ENCODE measurements at places on chromosomes 4 and X. TPM values are rescaled to one million over a fixed set of nuclear protein-coding genes. Genes with fewer than 3 reads are reported as not detected.
A peak's percentile ranks its signal among the peaks of the same experiment; 100 is the strongest.

DNA sequence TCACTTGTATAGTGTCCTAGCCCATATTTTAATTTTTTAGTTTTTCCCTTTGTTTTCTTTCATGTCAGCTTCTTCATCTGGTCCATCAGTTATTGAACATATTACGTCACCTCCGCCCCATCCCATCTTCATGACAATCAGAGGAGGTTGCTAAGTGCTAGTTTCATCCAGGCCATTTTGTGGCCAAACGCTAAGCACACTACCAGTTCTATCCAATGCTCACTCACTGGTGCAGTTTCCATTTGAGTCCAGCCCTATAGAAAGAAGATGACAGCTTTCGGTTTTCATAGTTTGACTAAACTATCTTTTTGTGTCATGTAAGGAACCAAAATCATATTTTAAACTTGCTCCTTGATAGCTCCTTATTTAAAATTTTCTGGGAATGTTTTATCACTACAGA, 304.2 kb downstream of the TENM3 start:
- no peak for DNase-seq

- peak; percentile 13 for DNase-seq
Observed at GRCh38 chr4:1458581-1458980, 52.3 kb upstream of the NKX1-1 start.

- peak; percentile 20 for DNase-seq
Observed at GRCh38 chrX:106933538-106933961, 13.3 kb downstream of the CLDN2 start.

DNA sequence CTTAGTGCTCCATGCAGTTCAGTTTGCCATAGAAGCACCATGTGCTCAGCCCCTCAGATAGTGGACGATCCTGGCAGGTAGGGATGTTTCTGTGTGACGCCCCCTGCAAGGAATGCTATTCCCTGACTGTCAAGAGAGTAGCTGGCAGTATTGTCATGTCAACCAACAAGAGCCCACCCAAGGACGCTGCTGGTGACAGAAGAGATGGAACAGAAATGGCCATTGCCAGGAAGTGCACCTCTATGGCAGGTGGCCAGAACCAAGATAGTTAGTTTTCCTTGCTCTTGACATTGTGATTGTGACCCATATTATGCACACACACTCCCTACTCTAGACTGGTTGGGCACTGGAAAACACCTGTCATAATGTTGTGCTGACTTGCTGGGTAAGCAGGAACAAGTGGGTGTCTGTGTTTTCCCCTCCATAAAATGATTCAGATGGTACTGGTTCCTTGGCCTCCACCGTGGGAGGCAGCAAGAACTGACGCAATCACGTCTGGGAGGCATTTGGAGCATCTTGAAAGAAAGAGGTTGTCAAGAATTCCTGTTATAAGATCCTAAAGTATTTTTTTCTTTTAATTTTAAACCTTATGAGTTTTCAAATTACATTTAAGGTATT, 507.9 kb downstream of the MID1IP1 start:
- no peak for DNase-seq

GRCh38 chr4:123976819-123977218, 580.2 kb downstream of the SPRY1 start:
- no peak for DNase-seq

DNA sequence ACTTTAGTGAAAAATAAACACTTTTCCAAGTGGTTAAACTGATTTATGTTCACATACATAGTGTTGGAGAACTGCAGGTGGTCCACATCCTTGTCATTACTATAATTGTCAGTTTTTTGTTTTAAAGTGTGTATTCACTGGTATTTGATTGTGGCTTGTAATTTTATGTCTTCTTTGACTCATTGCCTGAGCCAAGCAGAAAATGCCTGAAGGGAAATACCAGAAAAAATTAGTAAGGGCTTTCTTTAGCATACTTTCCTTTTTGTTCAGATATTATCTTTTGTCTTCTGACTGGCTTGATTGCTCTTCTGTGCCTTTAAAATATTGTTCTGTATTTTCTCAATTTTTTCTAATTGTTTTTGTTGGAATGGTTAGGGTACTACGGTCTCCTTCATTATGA, 981.3 kb downstream of the C4orf33 start:
- no peak for DNase-seq

Gene BGN
- total RNA-seq: 7.8 TPM

Gene DCLK2
- 3.0 TPM for total RNA-seq

Gene PCDH10
- total RNA-seq: 0.89 TPM

GRCh38 chrX:38989076-38989475, 187.8 kb downstream of the MID1IP1 start:
- no peak for DNase-seq

GRCh38 chr4:54363037-54363436, 133.9 kb downstream of the PDGFRA start:
- DNase-seq: no peak

DNA sequence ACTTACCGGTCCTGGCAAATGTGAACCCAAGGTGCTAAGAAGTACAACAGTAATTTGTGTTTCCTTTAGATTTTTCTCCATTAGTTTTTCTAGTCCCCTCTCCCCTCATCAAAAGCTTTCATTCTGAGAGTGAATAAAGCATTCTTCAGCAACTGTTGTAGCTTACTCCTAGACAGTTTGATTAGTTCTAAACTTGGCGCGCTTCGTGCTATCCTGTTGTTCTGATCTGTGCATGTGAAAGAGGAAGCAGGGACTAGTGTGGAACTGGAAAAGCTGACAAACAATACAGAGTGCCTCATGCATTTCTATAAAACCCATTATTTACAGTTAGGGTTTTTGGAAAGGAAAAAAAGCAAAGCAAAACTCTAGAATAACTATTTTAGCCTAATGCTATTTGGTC, 556.9 kb upstream of the SLIT2 start:
- no peak for DNase-seq

- no peak for DNase-seq
Observed at GRCh38 chr4:159497936-159498335, 395.1 kb downstream of the RAPGEF2 start.

Gene AMBN
- not detected for total RNA-seq

- no peak for DNase-seq
Observed at GRCh38 chr4:179398414-179398813, 1956.2 kb upstream of the AGA start.

Data from left colon (tissue), 2 donors.